CD4-positive, alpha-beta T cell treated with Interleukin-12 subunit alpha and Interleukin-12 subunit beta, for 1 hour (primary cell): ENCODE measurements at places on chromosomes 6 and 20.
A peak's percentile ranks its signal among the peaks of the same experiment; 100 is the strongest.

DNA sequence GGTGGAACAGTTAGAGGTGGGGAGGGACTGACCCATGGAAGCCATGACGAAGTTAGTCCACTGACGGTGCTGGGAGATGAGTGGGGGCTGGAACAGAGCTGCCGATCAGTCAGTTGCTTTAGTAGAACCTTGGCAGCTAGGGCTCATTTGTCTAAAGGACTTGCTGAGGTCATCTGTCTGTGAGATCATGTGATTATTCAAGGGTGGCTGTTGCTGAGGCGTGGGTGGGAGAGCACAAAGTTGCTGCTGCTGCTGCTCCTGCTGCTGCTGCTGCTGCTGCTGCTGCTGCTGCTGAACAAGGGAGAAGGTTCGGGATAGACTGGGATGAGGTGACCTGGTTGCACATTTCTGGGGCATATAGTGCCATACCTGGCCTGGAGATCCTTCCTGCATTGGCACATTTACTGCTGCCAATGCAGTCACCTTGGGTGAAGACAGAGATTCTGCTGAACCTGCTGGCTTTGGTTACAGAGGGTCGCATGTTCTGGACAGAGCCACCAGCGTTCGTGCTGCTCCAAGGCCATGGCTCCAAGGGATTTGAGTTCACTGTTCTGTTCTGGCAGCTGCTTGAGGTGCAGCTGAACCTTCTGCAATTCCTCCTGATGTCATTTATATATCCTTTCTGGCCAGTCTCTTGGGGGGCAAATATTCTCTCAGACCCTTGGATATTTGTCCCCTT, 840.5 kb downstream of the HACE1 start:
- no peak for DNase-seq

GRCh38 chr20:62511915-62512610, 36.3 kb upstream of the GATA5 start:
- no peak for DNase-seq

DNA sequence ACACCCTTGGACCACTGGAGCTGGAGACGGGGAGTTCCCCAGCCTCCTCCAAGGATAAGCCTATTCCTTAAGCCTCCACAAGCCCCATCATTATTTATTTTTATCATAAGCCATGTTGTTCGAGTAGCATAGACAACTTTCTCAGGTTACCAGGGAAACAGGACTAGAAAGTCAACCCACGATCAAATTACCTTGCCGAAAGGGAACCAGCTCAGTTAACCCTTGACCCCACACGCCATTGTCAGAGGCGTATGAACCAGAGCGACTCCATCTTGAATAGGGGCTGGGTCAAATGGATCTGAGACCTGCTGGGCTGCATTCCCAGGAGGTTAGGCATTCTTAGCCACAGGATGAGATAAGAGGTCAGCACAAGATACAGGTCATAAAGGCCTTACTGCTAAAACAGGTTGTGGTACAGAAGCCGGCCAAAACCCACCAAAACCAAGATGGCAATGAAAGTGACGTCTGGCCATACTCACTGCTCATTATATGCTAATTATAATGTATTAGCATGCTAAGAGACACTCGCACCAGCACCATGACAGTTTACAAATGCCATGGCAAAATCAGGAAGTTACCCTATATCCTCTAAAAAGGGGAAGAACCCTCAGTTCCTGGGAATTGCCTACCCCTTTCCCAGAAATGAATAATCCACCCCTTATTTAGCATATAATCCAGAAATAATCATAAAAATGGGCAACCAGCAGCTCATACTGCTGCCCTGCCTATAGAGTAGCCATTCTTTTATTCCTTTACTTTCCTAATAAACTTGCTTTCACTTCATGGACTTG, 22.4 kb downstream of the SYNJ2 start:
- no peak for DNase-seq

- DNase-seq, result no peak
These were observed 254.9 kb downstream of the MAFB start for GRCh38 chr20:40434122-40434521.

- no peak for DNase-seq
These were observed 240.6 kb downstream of the BCKDHB start for GRCh38 chr6:80347101-80347500.

DNA sequence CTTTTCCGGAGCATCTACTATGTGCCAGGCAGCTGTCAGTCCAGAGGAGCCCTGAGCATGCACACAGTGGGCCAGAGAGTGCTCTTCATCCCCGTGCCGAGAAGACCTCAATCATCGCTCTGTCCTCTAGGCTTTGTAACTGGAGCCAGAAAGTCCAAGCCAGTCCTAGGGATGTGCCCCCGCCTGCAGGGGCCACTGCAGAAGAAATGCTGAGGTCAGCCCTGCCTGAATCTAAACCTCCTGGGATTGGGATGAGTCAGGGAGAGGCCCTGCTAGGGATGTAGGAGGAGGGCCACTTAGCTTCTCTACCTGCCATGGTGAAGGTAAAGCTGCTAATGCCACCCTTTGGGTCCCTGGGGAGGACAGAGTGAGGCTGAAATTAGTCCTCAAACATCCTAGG, 146.8 kb downstream of the CDC5L start:
- no peak for DNase-seq

DNA sequence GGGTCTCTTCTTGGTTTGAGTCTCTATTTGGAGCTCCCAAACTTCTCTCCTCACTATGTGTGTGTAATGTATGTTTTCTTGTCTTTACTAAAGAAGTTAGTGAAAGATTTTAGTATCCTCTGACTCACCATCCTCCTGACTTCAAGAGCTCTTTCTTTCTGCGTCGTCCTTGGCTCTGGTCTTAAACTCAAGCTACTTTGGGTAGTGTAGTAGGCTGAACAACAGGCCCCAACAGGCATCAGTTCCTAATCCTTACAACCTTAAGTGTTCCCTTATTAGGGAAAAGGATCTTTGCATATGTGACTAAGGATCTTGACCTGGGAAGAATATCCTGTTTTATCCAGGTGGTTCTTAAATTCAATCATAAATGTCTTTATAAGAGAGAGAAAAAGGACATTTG, 810.2 kb downstream of the MAFB start:
- DNase-seq, result no peak

DNA sequence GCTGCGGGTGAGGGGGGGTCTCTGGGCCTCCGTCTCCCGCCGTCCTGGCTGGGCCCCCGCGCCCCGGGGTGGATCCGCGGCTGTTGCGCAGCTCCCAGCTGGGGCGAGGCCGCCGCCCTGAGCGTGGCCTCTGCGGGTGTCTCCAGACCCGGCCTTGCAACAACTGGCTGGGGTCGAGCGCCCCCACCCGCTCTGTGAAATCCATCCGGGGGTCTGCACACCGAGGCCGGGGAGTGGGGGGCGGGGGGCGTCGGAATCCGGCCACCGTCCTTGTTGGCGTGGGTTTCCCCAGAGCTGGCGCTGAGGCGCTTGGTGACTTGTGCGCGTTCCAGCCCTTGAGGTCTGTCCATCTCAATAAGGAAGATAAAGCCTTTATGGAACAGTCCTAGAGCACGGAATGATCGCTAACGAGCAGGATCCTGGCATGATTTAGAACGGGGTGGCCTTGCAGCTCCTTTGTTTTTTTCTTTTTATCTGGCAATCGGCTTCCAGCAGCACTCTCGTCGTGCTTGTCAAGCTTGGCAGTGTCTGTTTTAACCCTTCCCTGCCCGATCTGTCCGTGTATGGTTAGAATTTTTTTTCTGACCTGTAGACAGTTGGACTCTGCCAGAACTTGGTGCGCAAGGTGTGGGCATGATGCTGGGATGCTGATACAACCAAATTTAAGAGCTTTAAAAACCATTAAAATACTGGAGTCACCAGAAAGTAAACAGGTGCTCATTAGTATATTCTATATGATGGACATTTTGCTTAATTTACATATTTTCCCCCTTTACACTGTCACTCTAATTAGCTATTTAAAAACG, 675 bp downstream of the DSTN start:
- DNase-seq, result peak; percentile 31
